ENCODE measurements at places on chromosomes 4 and X.
A peak's percentile ranks its signal among the peaks of the same experiment; 100 is the strongest.

DNA sequence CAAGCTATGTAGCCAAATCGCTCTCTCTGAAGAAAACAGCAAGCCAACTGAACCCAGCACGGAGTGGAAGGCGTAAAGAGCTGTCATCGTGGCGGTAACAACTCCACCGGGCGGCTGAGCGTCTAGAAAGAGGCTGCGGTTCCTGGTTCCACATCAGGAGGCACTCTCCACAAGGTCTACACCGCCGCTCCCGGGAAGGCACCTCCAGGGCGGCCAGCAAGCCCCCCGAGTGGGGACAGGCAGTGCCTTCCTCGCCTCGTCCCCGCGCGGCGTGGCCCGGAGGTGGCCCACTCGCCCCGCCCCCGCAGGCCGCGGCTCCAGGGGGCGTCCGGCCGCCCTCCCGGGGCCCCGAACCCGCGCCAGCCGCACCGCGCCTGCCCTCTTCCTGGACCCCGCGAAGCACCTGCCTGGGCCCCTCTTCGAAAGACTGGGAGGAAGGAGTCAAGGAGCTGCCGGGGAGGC, 755 bp downstream of the KLHL8 start:
- peak; percentile 47 for DNase-seq

- no peak for DNase-seq
Observed at GRCh38 chr4:113505044-113505443, 256.5 kb downstream of the CAMK2D start.

- peak; percentile 95 for DNase-seq
Observed at GRCh38 chr4:85780664-85781063, 305.7 kb downstream of the ARHGAP24 start.

DNA sequence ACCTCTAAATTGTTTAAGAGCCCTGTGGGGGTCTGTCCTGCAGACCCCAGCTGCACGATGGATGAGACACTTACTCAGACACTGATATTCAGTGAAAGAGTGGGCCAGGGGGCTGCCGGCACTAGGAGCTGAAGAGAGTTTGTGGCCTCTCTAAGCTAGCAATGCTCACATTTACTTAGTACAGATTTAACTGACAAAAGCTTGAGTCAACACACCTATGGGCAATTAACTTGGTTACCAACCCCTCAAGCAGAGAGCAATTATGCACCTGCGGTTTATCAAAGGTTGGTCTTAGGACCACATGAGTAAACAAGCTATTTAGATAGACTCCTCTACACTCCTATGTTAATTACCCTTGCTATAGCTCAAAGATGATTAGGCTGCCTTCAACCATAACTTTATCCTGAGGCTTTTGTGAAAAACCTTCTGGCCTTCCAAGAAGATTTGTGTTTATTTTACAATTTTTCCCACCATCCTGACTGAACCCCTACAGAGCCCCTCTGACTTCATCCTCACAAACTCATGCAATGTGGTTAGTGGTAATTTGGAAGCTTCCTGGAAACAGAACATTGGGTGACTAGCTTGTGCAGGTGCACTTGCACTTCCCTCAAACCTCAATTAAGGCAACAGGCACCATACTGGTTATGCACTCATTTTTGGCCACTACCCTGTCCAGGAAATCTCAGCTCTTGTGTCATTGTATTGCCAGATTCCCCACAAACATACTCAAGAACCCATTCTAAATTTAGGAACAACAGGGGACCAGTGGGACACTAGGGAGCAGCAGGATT, 234.4 kb upstream of the ITM2A start:
- no peak for DNase-seq

DNA sequence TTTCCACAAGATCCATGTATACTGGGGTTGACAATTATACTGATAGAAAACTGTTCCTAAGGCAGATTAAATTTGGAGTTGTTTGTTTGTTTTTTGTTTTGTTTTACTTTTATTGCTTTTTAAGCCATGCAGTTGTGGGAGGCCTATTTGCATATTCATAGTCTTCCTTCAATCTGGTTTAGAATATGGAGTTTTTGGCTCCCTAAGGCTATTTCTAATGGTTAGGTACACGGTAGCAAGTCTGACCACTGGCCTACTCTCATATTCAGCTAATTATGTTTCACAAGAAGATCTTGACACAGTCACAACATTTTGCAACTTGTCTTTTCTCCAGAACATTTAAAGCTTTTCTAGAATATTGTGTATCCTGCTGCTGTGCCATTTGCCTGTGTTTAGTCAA, 725.5 kb downstream of the PCDH18 start:
- no peak for DNase-seq

GRCh38 chr4:78551420-78552351, at the start of gene ANXA3:
Gene ANXA3 (plus strand): TSS chr4:78551770. CDS start chr4:78554474, 2,704 bp downstream.
- peak; percentile 27 for DNase-seq

DNA sequence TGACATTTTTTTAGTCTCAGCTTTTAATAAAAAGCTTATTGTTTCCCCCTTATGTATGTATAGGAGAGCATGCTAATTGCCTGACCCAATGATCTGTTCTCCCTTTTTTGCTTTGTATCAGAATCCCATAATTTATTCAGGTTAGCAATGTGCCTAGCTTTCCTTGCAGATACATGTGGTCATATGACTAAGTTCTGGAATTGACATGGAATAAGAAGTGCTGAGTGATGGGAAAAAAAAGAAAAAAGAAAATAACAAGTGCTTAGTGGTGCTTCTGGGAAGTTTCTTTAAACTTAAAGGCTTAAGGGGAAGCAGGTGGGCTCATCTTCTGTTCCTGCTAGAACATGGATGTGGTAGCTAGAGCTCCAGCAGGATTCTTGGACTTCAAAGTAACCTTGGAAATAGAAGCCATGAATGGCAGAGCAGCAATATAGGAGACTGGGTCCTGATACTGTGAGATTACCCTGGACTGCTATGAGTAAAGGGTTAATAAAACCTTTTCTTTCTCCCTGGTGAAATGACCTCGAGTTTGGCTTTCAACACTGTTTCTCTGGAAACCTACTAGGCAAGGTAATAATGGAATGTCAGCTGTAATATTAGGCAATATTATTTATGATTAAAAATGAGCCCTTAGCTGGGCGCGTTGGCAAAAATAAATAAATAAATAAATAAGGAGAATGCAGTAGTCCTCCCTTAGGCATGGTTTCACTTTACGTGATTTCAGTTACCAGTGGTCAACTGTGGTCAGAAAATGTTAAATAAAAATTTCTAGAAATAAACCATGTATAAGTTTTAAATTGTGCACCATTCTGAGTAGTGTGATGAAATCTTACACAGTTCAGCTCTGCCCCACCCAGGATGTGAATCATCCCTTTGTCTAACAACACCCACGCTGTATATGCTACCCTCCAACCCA, 16.7 kb upstream of the RBM41 start:
- DNase-seq = no peak

- DNase-seq = no peak
Observed at GRCh38 chr4:90718931-90719330, 591.7 kb downstream of the CCSER1 start.

- DNase-seq = no peak
Observed at GRCh38 chr4:139828966-139829664, 163.5 kb downstream of the MGST2 start.

- no peak for DNase-seq
Observed at GRCh38 chrX:81489987-81490386, 288.1 kb downstream of the SH3BGRL start.

GRCh38 chr4:101251261-101251660, 96.1 kb downstream of the PPP3CA start:
- DNase-seq = peak; percentile 50

DNA sequence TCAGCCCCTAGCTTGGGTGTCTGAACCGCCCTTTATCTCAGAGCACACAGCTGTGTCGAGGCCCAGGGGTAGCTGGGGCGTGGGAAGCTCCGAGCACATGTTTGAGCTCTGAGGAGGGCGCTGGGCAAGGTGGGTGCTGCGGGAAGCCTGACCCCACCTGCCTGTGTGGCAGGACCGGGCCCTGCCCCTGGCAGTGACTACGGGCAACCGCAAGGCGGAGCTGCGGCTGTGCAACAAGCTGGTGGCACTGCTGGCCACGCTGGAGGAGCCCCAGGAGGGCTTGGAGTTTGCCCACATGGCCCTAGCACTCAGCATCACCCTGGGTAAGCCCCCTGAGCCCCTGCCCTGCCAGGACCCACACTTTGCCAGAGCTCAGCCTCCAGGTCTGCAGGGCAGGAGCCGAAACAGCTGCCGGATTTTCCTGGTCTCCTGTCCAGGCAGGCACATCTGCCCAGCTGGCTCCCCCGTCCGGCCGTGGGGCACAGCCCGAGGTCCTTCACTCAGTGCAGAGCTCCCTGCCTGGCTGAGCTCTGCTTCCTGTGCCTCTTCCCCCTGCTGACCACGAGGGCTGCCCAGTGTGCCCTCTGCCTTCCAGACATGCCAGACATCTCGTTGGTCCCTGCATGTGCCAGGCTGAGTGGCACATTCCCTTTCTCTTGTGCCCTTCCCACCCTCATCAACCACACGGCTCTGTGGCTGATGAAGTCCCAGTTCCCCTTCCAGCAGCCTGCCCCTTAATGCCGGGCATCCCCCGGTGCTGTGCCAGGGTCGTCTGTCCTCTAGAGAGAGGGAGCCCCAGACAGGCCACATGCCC, 33.2 kb upstream of the HTRA3 start:
- DNase-seq = no peak

- no peak for DNase-seq
Observed at GRCh38 chr4:184066584-184067300, 150.9 kb downstream of the ENPP6 start.

GRCh38 chr4:23923840-23924239, 34.0 kb upstream of the PPARGC1A start:
- no peak for DNase-seq

DNA sequence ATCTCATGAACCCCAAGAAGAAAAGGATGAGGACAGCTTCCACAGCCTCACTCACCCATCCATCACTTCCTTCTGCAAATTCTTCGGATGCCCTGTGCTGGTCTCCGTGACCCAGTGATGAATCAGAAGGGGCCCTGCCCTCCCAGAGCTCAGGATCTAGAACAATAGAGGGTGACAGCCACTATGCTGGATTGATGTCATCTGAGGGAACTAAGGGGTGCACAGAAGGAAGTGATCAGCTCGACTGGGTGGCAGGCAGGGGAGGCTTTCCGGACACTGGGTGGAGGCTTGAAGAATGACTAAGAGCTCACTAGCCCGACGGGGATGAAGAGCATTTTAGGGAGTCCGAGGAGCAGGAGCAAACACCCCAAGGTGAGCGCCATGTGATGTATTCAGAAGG, 1.4 kb upstream of the ZNF185 start:
- DNase-seq = no peak

DNA sequence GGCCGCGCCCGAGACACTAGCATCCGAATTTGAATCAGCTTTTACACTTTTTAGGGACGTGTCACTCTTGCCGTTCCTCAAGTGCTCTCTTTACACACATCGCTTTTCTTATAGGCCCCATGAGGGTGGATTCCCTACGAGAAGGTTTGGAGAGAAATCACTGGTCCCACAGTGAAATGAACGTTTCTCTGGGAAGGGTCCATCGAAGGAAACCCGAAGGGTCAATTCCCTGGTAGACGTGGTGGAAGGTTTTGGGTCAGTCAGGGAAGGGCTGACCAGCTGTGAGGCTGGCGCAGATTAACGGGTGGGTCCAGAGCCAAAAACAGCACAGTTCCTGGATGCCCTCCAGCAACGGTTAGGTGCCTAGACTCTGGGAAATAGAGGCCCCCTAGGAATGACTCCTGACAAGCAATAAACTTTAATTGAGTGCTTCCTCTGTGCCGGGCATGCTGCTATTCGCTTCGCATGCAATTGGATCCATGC, 35.9 kb downstream of the ETDC start:
- peak; percentile 60 for DNase-seq

GRCh38 chrX:68748030-68748429, 80.8 kb upstream of the EFNB1 start:
- DNase-seq = no peak

DNA sequence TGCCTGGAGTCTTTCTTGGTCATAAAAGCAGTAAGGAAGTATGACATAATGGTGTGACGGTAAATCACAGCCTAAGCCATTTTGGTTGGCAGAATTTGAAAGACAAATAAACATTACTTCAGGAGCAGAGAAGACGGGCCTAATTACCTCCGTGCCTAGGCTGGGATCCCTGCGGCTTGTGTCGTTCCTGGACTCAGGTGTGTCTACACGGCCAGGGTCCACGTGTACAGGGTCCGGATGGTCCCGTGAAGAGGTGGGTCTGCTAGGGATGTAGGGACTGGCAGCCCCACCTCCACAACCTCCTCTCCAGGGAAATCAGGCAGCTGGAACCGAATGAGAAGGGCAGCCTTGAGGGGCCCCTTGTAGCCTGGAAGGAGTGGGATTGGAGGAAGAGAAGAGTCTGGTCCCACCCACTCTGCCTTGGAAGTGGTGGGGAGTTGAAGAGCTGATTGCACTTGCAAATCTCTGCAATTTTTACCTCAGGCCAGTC, 55.4 kb upstream of the PLAC1 start:
- no peak for DNase-seq

DNA sequence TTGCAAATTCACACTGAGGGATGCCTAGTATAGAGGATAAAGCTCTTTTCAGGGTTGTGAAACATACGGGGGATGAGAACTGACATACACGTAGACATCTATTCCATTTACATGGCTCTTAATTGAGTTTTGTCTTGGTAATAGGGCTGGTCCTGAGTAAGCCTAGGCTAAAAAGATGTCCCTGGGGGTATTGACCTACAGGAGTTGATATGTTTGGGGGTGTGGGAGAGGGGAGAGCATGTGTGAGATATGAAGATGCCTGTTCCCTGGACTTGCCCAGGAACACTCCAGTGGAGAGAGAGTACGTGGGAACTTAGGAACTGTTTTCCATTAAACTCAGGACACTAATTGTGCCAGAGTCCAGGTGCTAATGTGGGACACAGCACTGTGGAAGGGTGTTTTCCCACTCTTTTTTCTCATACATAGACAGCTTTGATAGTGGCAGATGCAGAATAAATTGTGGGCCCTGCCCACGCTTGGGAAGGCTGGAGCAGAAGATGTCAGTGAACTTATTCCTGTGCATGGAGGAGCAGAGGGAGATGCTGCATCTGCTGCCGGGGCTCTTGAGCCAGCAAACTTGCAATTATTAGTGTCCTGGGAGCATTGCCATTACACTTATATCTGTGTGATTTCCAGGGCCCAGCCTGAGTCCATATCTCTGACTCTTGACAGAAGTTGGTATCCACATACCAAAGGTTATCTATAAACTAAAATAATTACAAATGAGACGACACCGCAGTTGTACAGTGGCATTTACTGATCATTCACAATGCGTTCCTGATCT, 20.7 kb downstream of the SYNPO2 start:
- no peak for DNase-seq

- no peak for DNase-seq
Observed at GRCh38 chrX:10577853-10578252, 42.5 kb downstream of the MID1 start.

- no peak for DNase-seq
Observed at GRCh38 chr4:142925161-142925560, 79.1 kb upstream of the INPP4B start.

GRCh38 chr4:52883707-52884669, 21.9 kb downstream of the RASL11B start:
- no peak for DNase-seq

GRCh38 chr4:1746265-1746691, 25.0 kb downstream of the TACC3 start:
- peak; percentile 69 for DNase-seq

Measured in lung microvascular endothelial cell (primary cell).